ENCODE measurements at places on chromosomes 2 and 18. TPM values are rescaled to one million over a fixed set of nuclear protein-coding genes. Genes with fewer than 3 reads are reported as not detected.

The FABP1 gene
- total RNA-seq = 3,160 TPM

DNA sequence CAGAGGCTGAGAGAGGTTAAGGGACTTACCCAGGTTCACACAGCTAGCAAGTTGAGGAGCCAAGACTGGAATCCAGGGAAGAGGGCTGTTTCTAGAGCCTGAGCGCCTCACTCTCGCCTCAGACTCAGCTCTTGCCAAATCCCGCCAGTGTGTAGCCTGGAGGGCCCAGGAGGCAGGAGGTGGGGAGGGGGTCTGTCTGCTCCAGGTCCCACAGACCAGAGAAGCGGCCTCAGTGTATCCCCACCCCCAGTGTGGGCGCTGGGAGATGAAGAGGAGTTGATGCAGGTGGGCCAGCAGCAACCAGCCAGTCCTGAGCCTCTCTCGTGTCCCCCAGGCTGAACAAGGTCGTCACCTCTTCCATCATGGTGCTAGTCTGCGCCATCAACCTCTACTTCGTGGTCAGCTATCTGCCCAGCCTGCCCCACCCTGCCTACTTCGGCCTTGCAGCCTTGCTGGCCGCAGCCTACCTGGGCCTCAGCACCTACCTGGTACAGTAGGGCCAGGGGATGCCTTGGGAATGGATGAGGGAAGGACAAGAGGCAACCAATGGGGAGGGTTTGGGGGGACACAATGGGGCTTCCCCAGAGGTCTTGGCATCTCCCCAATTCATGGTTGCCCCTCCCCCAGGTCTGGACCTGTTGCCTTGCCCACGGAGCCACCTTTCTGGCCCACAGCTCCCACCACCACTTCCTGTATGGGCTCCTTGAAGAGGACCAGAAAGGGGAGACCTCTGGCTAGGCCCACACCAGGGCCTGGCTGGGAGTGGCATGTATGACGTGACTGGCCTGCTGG is 5.2 kb upstream of the CTDSP1 start:
- DNase-seq = peak; percentile 32

- no peak for DNase-seq
These were observed 53.3 kb downstream of the LAMA1 start for GRCh38 chr18:7064346-7064745.

The COX5B gene
- 674 TPM for total RNA-seq

The PRSS56 gene
- not detected for total RNA-seq

The MOGAT1 gene
- total RNA-seq = not detected

DNA sequence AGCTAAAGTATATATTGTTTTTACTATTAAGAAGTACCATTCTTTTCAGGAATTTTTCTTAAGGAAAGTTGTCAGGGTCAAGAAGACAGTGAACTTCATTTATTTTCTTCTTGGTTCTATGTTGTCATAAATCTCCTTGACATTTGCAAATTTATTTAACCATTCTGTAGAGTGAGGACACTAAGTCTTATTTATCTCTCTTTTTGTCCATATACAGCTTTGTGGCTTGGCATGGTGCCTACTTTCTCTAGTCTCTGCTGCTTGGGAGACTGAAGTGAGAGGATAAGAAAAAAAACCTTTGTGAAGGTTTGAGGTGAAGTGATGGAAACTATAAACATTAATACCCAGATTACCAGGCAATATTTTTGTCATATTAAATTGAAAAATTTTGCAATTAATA is 1389.4 kb downstream of the SUCLG1 start:
- DNase-seq = no peak

- no peak for DNase-seq
These were observed 45.7 kb upstream of the CUL3 start for GRCh38 chr2:224630659-224631550.

- DNase-seq = no peak
These were observed 615.8 kb downstream of the XIRP2 start for GRCh38 chr2:167504061-167504460.

GRCh38 chr2:165648801-165649200 is 145.2 kb downstream of the GALNT3 start:
- DNase-seq = no peak

- DNase-seq = no peak
These were observed 73.7 kb upstream of the TGFA start for GRCh38 chr2:70627211-70627898.

The RBM45 gene
- 15.9 TPM for total RNA-seq

The TIMM21 gene
- total RNA-seq = 27.5 TPM

DNA sequence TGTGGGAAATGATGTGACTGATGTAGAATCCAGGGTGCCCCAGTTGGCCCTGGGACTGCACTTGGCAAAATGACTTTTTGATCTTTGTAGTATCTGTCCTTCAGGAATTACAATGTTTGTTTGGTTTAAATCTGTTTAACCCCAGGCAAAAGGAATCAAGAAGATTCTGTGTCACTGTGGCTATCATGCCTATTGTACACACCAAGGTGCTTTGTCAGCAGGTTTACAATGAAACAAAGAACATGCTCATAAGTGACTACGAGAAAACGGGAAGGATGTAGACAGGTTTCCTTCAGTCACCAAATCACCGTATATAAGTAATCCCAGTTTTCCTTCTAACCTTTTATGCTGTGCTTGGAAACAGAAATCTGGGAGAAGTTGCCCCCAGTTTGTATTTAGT is 109.5 kb downstream of the RTN4 start:
- DNase-seq = no peak

- no peak for DNase-seq
These were observed 16.0 kb upstream of the TSPYL6 start for GRCh38 chr2:54271843-54272627.

The CFAP221 gene
- total RNA-seq = not detected

DNA sequence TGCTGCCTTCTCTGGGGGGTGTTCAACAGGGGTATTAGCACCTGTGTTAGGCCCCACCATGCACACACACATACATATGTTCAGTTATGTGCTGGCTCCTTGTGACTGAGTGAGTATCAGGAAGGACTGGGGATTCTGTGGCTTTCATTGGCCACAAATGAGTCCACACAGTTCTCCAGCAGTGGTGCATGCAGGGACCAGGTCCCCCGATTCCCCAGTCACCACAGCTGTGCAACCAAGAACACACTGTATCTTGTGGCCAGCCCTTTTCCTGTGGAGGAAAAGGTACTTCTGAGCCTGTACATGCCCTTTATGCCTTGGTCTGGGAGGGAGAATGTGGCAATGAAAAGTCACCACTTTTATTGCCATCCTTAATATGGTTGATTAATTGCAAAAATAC is 74.9 kb upstream of the KLF7 start:
- DNase-seq = no peak

- no peak for DNase-seq
These were observed 163.1 kb upstream of the RGPD4 start for GRCh38 chr2:107663632-107664031.

The ESPNL gene
- 0.06 TPM for total RNA-seq

- DNase-seq = no peak
These were observed 109.1 kb downstream of the MCFD2 start for GRCh38 chr2:46806526-46806925.

The NCKAP5 gene
- 5.8 TPM for total RNA-seq

- DNase-seq = no peak
These were observed 168.5 kb upstream of the ZSWIM2 start for GRCh38 chr2:187017438-187017837.

GRCh38 chr18:42192251-42193248 is 237.5 kb downstream of the PIK3C3 start:
- no peak for DNase-seq

DNA sequence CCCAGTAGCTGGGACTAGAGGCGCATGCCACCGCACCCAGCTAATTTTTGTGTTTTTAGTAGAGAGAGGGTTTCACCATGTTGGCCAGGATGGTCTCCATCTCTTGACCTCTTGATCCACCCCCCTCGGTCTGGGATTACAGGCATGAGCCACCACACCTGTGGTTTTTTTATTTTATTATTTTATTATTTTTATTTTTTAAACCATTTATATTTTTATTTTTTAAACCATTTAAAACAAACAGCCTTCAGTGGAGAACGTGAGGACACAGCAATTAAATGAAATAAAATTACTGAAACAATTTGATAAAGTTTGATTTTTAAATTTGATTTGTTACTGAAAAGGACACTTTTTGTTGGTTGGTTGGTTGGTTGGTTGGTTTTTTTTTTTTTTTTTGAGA is 181.0 kb downstream of the AGAP1 start:
- DNase-seq = no peak

The AOX1 gene
- 5.7 TPM for total RNA-seq

The TXNL1 gene
- 53.3 TPM for total RNA-seq
